Fibroblast of upper back skin (primary cell): ENCODE measurements at places on chromosomes 7 and 10.

DNA sequence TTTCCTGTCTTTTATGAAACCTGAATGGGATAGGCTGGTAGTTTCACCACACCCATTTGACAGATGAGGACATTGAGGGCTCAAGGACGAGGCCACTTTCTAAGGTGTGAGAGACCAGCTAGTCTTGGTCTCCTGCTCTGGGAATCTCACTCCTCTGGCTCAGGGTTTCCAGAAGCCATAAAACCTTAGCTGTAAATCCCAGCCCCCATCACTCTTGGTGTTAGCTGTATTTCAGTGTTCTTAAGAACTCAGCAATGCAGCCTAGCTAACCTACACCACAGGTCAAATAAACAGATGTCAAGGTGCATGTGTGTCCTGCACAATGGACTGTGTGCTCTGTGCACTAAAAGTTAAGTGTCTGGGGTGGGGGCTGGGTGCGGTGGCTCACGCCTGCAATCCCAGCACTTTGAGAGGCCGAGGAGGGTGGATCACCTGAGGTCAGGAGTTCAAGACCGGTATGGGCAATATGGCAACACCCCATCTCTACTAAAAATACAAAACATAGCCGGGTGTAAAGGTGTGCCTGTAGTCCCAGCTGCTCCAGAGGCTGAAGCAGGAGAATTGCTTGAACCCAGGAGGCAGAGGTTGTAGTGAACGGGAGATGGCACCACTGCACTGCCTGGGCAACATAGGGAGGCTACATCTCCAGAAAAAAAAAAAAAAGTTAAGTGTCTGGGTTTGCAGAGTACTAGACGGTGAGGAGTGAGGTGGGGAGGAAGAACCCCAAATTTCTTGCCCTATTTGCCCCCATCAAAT lies 567 bp upstream of the EPO start:
- peak; percentile 49 for DNase-seq

DNA sequence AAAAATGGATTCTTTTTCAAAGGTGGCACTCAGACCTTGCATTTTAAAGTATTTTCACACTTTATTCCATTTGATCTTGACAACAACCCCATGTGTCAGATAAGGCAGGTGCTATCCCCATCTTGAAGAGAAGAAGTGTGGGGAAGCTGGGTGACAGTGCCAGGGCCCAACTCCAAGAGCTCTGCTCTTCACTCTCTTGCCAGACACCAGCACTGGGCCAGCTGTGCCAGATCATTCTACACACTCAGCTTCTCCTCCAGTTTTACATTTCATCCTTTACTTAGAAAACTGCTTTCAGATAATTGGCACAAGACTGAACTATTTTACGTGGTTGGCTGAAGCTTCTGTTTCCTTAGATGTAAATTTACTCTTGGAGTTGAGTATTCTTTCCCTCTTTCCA lies 64.4 kb downstream of the ENO4 start:
- DNase-seq, result no peak

GRCh38 chr7:64102656-64103400 lies 57.6 kb downstream of the ZNF727 start:
- no peak for DNase-seq

GRCh38 chr7:129764247-129765084 lies 152.9 kb downstream of the NRF1 start:
- DNase-seq, result no peak

- DNase-seq, result no peak
Observed at GRCh38 chr7:115229401-115230105, 307.7 kb downstream of the MDFIC start.

GRCh38 chr7:66047426-66047825 lies 28.2 kb upstream of the ASL start:
- peak; percentile 99 for DNase-seq
